ENCODE measurements at places on chromosomes 16 and 17. TPM values are rescaled to one million over a fixed set of nuclear protein-coding genes. Genes with fewer than 3 reads are reported as not detected.

ADAP2 gene
- 0.65 TPM for total RNA-seq

BAIAP3 gene
- total RNA-seq: 1.6 TPM

CAMKK1 gene
- 4.0 TPM for total RNA-seq

DNA sequence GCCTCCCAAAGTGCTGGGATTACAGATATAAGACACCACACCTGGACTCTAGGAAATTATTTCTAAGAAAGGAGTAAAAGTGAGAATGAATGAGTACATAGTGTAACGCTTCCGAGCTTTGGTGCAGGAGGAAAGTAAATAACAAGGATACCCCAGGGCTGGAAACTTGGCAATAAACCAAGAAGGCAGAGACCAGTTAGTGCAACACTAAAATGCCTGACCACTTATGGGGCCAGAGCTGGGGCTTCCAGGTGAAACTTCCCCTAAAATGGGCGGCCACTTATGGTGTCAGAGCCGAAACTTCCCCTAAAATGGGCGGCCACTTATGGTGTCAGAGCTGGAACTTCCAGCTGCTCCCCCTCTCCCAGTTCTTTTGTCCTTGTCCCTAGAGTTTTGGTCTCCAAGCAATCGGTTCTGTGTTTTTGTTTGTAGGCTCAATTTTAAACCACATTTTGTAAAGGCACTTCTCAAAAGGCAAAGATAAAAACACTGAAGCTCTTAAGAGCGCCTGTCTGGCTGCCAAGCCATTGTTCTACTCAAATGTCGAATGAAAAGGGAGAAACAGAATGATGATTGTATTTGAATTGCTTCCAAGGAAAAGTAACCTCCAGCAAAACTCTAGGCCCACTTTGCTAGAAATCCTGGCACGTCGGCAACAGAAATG is 63.9 kb downstream of the NXN start:
- no peaks in the 10 kb centered on the region for H3K4me1 ChIP-seq
- H3K36me3 ChIP-seq: no peaks in the 10 kb centered on the region
- DNase-seq: no peak
- peaks cover under 1% of the 10 kb centered on the region for H3K27me3 ChIP-seq

- peaks cover 2% of the 10 kb centered on the region for H3K27me3 ChIP-seq
- DNase-seq: no peak
- no peak overlapping the region for H3K27ac ChIP-seq
- H3K4me1 ChIP-seq: no peaks in the 10 kb centered on the region
- H3K4me3 ChIP-seq: no peak overlapping the region
Observed at GRCh38 chr17:81473019-81473418, 39.6 kb downstream of the ACTG1 start.

DNA sequence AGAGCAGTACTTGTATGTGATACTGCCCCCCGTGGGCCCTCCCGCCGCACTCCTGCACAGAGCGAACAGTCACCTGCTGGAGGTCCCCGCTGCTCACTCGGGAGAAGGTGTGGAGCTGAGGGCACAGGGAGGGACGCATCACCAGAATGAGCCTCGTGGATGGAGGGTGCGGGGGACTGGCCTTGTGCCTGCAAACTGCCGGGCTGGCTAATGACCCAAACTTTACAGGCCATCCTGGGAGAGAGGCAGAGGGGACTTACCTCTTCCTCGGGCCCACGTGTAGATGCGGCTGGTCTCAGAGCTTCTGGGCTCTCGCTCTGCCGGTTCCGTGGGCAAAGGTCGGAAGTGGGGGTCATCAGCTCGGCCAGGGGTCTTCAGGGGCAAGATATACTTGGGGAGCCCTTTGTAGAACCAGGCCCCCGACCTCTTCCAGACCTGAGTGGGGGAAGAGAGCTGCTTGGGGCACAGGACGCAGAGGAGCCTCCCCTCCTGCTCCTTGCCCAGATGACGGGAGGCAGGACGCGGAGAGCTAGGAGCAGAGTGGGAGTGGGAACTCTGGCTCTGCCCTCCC is 65.5 kb upstream of the DOC2B start:
- H3K27ac ChIP-seq: no peak overlapping the region
- H3K27me3 ChIP-seq: no peaks in the 10 kb centered on the region
- no peak overlapping the region for H3K4me3 ChIP-seq
- H3K36me3 ChIP-seq: no peaks in the 10 kb centered on the region
- no peaks in the 10 kb centered on the region for H3K4me1 ChIP-seq

DNA sequence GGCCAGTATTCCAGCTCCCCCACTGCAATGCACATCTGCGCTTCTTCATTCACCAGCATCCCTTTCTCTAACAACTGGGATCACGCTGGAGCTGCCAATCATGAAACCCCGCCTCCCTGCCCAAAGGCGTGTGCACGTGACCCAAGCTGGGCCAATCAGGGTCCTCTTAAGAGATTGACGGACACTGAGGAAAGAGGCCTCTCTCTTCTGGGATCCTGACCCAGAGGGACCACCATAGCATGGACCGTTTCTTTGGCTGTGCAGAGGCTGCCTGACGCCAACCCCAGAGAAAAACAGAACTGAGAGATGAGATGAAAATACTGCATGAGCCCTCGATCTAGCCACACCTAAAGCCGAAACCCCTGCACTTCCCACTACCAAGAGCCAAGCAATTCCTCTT is 32.0 kb downstream of the COTL1 start:
- no peak for DNase-seq
- H3K27ac ChIP-seq: no peak overlapping the region
- H3K36me3 ChIP-seq: peaks cover 64% of the 10 kb centered on the region
- peaks cover 53% of the 10 kb centered on the region for H3K4me1 ChIP-seq

DNA sequence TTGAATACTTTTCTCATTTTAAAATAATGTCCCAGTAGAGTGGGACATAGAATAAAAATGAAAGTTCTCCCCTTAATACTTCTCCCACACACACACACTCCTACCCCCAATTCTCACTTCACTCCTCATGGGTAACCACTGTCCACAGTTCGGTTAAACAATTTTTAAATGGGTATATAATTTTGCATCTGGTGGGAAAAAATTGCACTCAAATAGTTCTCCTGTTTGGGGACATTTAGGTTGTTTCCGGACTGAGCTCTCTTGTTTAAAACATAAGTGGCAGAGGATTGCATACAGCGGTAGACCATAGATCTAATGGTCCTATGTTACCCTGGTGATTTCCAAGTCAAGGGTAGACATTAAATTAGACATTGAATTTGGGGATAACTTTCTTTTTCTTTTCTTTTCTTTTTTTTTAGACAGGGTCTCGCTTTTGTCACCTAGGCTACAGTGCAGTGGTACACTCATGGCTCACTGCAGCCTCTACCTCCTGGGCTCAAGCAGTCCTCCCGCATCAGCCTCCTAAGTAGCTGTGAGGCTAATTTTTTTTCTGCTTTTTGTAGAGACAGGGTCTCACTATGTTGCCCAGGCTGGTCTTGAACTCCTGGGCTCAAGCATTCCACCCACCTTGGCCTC is 138.3 kb downstream of the SOCS1 start:
- no peak overlapping the region for H3K27ac ChIP-seq
- H3K4me1 ChIP-seq: peaks cover 59% of the 10 kb centered on the region
- no peak overlapping the region for H3K4me3 ChIP-seq
- DNase-seq: no peak
- no peaks in the 10 kb centered on the region for H3K27me3 ChIP-seq

- H3K36me3 ChIP-seq: no peaks in the 10 kb centered on the region
- H3K27ac ChIP-seq: no peak overlapping the region
- H3K27me3 ChIP-seq: no peaks in the 10 kb centered on the region
- peak overlapping the region; percentile 69 for H3K4me3 ChIP-seq
- peaks cover 17% of the 10 kb centered on the region for H3K4me1 ChIP-seq
Observed at GRCh38 chr17:9238340-9239245, 217.3 kb downstream of the NTN1 start.
